Activated CD4-positive, alpha-beta T cell treated with anti-CD3 and anti-CD28 coated beads for 4 hours (primary cell): ENCODE measurements at places on chromosomes 7 and 10.

DNA sequence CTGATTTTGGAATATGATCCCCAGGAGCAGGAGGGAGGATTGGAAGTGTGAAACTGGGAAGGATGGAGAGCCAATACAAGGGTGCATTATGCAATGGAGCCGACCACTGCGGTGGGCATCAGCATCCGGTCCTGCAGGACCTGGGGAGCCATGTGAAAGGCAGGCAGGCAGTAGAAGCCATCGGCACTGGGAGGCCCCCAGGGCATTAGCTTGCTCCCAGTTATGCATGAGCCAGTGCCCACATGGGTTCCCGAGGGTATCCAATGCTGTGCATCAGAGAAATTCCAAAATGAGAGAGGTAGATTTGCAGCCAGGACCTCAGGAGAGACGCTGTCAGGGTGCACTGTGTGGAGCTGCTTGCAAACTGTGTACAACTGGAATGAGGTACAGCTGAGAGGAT, 8.7 kb upstream of the KCP start:
- DNase-seq: no peak

DNA sequence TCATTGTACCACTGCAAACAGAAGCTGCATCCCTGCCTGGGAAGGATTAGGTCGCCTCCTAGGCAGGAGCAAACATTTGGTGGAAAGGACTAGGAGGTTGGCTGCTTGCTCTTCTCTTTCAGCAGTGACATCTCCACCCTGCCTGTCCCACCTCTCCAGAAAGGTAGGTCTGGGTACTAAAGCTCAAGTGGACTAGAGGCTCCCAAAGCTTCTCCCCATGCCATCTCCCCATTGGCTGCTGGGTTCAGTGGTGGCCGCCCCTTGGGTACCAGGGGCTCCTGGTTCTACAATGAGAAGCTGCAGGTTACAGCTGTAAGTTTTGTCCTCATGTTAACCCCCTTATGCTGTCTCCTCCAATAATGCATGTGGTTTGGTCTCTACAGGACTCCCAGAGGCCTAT, 180.7 kb upstream of the MKI67 start:
- no peak for DNase-seq

- DNase-seq: no peak
These were observed 286.6 kb downstream of the BMPER start for GRCh38 chr7:34191771-34192479.

GRCh38 chr7:33774762-33775523, 130.4 kb upstream of the BMPER start:
- DNase-seq: no peak

- no peak for DNase-seq
These were observed 6.7 kb downstream of the OR13A1 start for GRCh38 chr10:45308707-45309106.

DNA sequence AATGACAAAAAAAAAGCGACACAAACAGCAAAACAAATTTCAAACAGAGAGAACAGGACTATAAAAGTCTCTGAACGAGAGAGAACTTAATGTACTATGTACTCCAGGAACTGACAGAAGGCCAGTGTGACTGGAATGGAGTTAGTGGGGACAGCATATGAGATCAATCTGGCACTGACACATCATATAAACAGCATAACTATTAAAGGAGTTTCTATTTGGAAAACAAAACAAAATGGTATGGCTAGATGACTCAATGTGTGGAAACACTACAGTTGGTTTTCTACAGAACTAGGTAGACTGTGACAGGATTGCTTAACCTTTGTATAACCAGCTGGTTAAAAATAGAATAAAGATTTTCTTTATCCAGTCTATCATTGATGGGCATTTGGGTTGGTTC, 232.9 kb upstream of the KAT6B start:
- DNase-seq: no peak

- no peak for DNase-seq
These were observed 65.8 kb downstream of the ADARB2 start for GRCh38 chr10:1671366-1672000.
